Astrocyte of the cerebellum (primary cell): ENCODE measurements at places on chromosomes 7 and 10.

GRCh38 chr10:13412894-13413293 is 64.8 kb upstream of the SEPHS1 start:
- DNase-seq, result no peak

DNA sequence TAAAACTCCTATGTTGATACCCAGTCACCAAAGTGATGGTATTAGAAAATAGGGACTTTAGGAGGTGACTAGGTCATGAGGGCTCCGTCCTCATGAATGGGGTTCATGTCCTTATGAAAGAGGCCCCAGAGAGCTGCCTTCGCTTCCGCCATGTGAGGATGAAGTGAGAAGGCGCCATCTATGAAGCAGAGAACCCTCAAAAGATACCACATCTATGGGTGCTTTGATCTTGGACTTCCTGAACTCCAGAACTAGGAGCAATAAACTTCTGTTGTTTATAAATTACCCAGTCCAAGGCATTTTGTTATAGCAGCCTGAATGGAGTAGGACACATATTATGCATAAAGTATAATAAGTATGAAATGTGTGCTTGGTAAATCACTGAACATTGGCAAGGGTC is 8.1 kb upstream of the PDSS1 start:
- DNase-seq, result no peak

GRCh38 chr10:124999433-125000365 is 57.8 kb downstream of the ZRANB1 start:
- DNase-seq, result peak; percentile 96

DNA sequence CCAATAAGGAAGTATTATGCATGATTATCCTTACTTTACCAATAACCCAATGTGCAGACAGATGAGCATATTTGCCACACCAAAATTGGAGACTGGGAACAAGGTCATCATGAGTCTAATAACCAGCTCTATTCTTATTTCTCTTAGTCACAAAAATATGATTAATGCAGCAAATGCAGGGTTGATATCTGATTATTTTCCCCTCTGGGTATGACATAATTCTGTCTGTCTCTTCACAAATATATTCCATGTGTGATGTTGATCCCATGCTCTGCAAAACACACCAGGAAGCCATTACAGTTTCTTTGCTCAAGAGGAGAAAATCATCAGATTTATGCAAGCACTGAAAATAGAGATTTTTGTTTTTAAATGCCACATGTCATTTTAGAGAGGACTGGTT is 196.5 kb upstream of the DGKB start:
- no peak for DNase-seq

DNA sequence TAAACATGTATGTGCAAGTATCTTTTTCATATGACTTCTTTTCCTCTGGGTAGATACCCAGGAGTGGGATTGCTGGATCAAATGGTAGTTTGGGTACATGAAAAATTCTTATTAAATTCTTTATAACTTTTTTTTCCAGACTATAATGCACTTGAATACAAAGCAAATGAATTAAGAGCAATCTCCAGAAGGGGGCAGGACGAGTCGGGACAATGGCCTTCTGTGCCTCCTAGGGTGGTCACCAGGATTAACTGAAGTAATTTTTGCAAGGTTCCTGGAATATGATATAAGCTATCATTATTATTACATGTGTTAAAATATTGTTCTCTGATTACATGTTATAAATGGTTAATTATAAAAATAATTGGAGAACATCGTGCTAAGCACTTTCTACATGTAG is 127.2 kb downstream of the PPP1R17 start:
- no peak for DNase-seq

DNA sequence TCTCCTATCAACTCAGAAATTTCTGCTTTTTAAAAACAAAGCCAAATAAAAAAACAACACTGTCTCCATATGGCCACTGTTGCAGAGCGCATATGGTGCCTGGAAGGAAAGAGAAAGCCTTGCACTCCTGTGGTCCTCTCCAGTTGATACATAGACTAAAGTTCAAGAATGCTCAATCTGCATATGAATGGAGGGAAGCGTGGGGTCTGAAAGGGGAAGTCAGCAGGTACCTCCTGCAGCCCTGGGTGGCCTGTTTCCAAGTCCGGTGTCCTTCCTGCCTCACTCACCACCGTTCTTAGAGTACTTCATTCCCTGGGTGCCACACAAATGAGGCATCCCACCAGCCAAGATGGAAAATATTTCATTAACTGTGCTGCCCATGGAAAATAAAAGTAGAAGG is 138.3 kb upstream of the PALS2 start:
- no peak for DNase-seq

DNA sequence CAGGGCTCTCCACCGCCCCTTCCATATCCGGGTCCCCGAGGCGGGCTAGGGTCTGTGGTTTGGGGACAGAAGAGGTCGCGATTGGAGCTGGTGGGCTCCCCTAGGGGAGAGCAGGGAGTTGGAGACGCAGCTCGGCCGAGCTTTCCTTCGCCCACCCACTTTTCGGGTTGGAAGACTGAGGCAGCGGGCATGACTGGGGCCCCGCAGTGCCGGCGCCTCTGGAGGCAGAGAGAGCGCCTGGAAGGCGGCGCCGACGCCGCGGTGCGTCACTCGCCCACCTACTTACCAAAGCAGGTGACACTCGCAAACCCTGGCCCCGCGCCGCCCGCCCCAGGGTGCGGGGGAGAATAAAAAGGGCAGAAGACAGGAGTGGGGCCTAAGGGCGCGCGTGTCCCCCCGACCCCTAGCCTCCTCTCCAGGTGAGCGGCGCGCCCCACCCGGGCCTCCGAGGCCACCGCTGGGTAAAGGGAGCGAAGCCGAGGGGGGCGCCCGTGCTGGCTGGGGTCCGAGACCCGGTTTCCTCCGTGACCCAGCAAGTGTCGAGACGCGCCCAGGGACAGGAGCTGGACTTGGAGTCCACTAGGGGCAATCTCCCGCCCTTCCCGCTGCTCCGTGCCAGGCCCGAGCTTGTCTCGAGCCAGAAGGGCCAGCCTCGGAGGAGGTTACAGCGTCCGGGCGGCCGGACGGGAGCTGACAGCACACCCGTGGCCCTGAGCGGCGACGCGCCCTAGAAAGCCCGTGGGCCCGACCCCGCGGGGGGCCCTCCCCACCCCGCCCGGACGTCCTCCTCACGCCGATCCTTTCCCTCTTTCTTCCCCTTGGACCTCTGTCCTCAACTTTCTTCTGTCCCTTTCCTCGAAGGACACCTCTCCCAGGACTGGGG is 34.4 kb upstream of the GRID1 start:
- no peak for DNase-seq

DNA sequence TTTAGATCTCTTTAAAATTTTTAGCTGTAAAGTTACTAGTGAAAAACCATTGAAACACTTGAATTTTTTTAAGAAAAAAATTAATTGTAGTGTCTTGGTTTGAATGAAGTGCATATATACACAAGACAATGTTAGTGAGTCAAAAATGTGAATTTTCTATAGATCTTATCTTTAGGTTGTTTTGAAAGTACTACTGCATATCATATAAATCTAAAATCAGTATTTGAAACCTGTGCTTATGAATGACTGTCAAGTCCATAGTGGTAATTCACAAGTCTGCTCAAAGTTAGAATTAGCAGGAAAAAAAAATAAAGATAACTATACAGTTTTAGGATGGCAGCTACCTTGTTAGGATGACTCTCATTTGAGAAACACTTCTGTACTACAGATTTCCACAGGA is 25.0 kb downstream of the TES start:
- no peak for DNase-seq

- no peak for DNase-seq
These were observed 6.4 kb upstream of the CSTF2T start for GRCh38 chr10:51705774-51706173.

- DNase-seq, result no peak
These were observed 75.1 kb downstream of the HGF start for GRCh38 chr7:81694711-81695110.

GRCh38 chr10:25082276-25083204 is 66.1 kb downstream of the THNSL1 start:
- DNase-seq, result no peak

DNA sequence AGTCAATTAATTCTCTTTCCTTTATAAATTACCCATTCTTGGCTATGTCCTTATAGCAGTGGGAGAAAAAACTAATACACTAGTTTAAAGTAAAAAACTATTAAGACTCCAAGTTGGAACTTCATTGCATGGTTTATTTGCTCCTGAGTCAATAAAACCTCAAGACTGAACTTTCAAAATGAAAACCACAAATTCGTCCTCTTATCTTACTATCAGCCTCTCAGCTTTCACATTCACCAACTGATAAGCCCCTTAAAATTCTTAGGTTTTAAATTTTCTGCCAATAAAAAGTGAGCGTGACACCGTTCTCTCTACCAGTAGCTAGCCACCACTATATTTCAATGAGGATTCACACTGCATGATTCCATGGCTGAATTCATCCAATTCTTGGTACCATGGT is 346.4 kb upstream of the NPSR1 start:
- DNase-seq, result no peak

DNA sequence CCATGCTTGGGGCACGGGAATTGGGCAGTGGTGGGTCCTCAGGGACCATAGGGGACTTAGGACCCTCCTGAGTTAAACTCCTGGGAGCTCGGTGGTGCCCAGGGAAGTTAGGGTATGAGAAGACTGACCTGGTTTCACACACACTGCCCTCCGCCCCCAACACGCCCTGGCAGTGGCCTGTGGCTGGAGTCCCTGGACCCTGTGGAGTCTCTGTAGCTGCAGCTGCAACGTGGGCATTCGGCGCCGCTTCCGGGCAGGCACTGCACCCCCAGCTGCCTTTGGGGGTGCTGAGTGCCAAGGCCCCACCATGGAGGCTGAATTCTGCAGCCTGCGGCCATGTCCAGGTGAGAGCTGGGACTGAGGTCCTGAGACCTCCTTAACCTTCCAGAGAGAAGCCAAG is 29.9 kb upstream of the ZNF862 start:
- no peak for DNase-seq

DNA sequence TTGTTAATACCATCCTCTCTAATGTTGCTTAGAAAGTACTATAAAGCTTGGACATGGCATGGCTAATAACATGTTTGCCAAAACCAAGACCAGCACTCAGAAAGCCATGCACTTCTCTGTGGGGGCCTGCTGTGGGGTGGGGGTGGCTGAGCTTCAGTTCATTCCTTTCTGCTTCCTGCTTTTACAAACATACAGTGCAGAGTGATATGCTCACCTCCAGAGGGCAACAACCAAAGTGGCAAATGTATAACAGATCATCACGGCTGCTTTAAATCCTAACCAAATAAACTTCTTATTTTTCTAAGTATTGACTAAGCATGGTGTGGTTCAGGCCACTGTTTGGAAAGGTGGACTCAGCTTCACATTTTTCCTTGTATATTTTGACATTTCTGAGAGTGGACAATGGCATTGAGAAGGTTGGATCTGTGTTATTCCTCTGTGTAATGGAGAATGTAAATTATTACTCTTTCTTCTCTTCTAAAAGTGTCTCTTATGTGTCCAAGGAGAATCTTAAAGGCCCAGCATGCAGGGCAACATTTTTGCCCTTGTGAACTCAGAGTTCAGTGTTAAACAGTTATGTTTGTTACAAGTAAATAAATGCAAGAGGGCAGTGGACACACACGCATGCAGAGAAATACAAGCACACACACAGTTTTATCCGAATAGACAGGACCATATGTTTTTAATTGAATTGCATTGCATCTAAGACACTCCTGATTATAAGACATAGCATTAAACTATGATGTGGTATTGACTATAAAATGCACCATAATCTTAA is 186.1 kb downstream of the HERPUD2 start:
- DNase-seq, result no peak

DNA sequence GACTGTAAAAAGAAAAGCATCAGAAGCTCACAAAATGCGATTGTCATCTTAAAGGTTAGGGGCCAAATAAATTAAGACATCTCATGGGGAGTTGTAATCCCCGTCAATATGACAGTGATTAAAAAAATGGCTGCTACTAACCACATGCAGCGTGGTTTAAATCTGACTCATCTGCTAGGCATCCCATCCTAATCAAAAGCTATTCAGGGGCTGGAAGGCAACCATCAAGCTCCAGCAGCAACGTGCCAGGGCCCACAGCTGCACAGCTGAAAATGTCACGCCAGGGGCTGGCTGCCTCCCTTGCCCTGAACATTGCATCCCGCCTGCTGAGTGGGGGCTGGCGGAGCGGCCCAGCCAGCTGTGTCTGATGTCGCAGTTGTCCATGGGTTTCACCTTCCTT is 66.3 kb upstream of the FRMD4A start:
- peak; percentile 98 for DNase-seq

- no peak for DNase-seq
These were observed 4.5 kb upstream of the ASB10 start for GRCh38 chr7:151191544-151191943.

- DNase-seq, result no peak
These were observed 176.2 kb upstream of the ZMIZ1 start for GRCh38 chr10:78892338-78893176.

GRCh38 chr7:91242097-91242844 is 22.0 kb upstream of the FZD1 start:
- no peak for DNase-seq

DNA sequence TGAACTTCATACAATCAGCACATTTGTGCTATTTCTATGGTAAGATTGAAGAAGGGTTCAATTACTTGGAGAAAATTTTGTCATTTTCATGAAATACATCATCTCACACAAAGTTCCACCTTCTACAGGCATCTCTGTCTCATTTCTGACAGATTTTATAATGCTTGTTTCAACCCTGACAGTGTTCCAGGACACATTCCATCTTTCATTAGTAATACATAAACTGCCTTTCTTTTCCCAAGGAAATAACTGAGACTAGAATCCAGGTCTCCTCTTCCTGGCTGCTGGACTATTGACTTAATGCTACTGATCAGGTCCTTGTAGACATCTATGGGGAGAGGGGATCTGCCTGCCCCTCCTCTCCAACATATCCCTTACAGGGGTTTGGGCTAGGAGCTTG is 70.1 kb upstream of the PLPP4 start:
- DNase-seq, result no peak

- DNase-seq, result no peak
These were observed 35.8 kb downstream of the PRF1 start for GRCh38 chr10:70566515-70567290.

- peak; percentile 26 for DNase-seq
These were observed 16.2 kb downstream of the KIFBP start for GRCh38 chr10:69004821-69005220.

DNA sequence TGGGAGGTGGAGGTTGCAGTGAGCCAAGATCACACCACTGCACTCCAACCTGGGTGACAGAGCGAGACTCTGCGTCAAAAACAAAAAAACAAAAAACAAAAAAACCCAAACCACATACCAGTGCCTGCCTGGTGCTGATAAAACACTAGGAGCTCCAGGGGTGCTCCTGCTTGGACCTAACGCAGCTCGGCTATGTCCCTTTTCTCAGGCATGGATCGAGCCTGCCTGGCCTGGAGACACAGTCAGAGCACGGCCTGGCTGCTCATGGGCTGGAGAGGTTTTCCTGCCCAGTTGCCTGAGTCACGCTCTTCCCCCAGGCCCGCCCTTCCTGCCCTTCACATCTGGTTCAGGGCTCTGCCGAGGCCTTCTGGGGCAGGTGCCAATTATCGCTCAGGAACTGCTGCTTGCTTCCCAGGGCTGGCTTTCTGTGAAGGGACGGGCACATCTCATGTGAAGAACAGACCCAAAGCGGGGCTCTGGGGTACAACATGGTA is 12.6 kb upstream of the NPFFR1 start:
- peak; percentile 62 for DNase-seq

- DNase-seq, result no peak
These were observed 162.5 kb upstream of the CELF2 start for GRCh38 chr10:10855151-10855581.

- no peak for DNase-seq
These were observed 28.1 kb upstream of the KIF5B start for GRCh38 chr10:32084185-32084851.

GRCh38 chr10:105259201-105259600 is 618.1 kb downstream of the SORCS3 start:
- DNase-seq, result no peak
